ENCODE measurements at places on chromosomes 2 and 18. TPM values are rescaled to one million over a fixed set of nuclear protein-coding genes. Genes with fewer than 3 reads are reported as not detected.

- DNase-seq = no peak
These were observed 10.7 kb upstream of the CD226 start for GRCh38 chr18:69958422-69958821.

GRCh38 chr2:195536906-195537305 is 120.1 kb upstream of the SLC39A10 start:
- no peak for DNase-seq

DNA sequence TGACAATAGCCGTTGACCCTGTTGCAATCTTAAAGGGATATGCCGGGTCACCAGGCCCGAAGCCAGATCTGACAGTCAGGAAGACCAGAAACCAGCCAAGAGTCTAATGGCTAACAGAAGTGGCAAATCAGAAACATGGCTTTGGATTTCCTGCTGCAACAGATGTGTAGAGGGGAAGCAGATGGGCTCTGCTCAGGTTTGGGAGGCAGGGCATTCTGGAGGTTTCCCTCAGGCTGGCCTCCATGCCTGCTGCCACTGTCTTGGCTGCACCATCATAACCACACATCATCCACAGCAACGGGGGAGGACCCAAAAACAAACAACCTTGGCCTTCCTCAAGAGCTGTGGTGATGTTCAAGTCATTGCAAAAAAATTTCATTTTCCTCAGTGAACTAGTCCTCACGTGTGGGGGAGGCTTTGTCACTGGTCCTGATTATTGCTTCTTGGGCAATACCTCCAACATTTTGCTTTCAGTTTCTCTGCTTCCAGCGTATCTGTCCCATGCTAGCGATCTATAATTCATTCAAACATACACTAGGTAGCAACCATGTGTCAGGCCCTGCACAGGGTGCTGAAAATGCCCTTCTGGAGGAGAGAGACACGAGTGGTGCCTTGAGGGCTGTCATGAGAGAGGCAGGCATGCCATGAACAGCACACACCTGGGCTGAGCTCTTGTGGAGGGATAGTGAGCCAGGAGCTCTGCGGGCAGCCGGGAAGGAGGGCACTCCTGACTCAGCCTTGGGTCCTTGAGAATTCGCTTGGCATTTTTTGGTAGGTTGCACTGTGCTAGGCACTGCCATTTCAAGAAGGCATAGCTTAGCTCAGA is 48.2 kb upstream of the LGALSL start:
- DNase-seq = no peak

GRCh38 chr2:52386433-52387030 is 1354.6 kb upstream of the NRXN1 start:
- DNase-seq = no peak

- DNase-seq = no peak
These were observed 9.6 kb downstream of the FBXO15 start for GRCh38 chr18:74137920-74138538.

DNA sequence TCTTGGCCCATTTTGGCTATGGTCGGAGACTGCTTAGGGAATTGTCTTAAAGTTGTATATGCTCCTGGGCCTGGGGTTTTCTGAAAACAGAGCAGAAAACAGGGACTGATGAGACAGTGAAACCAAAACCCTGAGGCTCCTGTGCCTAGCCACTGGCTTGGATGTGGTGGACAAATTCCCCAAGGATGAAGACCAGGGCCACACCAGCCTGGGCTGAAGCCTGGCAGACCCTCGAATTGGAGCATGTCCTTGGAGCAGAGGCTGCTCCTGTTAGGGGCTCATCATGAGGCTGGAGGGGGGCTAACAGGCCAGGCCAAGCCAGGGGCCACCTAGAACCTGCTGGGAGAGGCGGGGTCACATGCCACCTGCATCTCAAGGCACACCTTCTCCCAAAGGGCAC is 68.1 kb downstream of the STPG4 start:
- peak; percentile 9 for DNase-seq

Gene LRRC30
- not detected for total RNA-seq

Gene SCN7A
- 19.9 TPM for total RNA-seq

Gene IKZF2
- 13.2 TPM for total RNA-seq

DNA sequence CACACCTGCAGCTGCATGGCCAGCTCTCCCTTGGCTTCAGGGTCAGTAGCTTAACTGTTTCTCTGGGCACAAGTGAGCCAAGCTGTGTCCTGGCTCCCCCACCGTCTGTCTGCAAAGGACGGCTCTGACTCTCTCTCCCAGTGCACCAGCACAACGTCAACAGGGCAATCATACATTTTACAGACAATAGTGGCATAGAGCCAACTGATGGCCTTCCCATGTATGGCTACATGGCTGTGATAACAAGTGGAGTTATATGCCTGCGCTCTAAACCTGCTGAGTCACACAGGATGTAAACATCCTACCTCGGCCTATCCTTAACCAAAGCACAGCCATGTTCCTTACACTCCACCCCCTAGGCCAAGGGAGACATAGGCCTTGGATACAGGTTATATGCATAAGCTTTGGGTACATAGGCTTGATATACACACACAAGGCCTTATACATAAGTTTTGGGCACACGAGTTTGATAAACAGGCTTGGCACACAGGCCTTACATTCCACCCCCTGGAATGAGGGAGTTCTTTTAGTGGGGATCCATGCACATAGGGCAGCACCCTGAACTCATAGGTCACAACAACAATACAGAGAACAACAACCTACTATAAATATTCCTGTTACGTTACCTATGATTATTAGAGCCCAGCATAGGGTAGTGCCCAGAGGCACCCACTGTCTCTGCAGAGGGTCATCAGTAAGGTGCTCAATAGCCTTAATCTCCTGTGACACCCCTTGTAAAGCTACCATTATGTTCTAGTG is 17.7 kb downstream of the PHOSPHO2 start:
- DNase-seq = no peak

Gene ZNF236
- total RNA-seq = 18.0 TPM

DNA sequence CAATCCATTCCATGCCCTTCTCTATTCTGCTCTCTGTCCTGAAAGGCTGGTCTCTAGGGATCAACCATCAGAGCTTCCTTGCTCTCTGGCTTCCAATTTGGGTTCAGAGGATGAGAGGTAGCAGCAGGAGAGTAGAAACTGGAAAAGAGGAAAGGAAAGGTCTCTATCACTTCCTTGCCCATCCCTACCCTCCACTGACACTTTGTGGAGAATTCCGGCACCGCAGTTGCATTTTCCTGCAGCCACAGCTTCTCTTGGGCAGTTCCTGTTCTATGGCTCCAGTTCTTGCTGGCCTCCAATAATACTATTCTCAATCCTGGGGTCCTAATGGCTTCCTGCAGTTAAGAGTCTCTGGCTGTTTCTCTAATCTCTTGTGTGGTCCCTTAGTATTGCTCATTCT is 13.3 kb upstream of the IMPACT start:
- no peak for DNase-seq

Gene SIGLEC15
- not detected for total RNA-seq

DNA sequence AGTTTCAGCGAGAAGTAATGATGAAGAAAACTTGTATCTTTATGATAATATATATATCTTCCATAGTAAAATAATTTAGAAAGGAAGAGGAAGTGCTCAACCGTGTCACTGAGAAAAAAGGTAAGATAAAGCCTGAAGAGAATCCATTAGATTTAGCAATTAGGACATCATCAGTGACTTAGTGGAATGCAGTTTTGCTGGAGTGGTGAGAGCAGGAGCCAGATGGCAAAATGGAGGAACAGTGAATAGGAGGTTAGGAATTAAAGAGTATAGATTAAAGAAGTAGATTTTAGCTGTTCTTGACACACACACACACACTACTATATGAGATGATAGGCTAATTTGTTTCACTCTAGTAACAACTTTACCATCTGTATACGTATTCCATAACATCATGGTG is 157.1 kb upstream of the EPC2 start:
- no peak for DNase-seq
